ENCODE measurements at places on chromosomes 13 and 19.

GRCh38 chr19:7691497-7691896 lies 10.4 kb downstream of the FCER2 start:
- DNase-seq, result no peak

DNA sequence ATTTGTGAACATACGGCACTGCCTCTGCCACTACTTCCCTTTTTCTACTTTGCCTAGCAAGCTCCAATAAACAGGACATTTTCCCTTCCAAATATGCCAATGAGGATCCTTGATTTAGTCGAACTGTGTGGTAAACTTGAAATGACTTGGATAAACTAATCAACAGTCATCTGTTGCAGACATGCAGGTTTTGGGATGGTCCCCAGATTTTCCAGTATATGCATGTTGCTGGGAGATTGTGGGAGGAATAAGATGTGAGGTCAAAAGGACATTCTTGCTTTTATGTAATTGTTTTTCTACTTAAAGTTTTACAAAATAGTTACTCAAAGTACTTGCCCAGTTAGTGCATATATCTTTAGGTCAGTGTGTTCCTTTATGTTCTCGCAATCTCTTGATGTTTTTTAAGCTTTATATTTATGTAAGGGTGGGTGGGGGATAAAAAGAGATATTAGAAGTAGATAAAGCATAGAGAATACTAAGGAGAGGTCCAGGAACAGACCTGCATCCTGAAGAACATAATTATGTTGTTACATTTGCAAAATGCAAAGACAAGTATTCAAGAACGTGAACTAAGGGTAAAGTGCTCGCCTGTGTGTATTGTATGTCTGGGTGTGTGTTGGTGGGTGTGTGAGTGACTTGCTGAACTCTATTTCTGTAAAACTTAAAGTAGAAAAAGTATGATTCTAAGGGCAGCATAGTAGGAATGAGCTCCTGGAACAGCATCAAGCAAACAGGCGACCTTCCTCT lies 88.4 kb upstream of the OXGR1 start:
- DNase-seq, result no peak

GRCh38 chr13:112723771-112724170 lies 33.9 kb downstream of the ATP11A start:
- no peak for DNase-seq

GRCh38 chr19:56951672-56952071 lies 111.1 kb upstream of the PEG3 start:
- no peak for DNase-seq

DNA sequence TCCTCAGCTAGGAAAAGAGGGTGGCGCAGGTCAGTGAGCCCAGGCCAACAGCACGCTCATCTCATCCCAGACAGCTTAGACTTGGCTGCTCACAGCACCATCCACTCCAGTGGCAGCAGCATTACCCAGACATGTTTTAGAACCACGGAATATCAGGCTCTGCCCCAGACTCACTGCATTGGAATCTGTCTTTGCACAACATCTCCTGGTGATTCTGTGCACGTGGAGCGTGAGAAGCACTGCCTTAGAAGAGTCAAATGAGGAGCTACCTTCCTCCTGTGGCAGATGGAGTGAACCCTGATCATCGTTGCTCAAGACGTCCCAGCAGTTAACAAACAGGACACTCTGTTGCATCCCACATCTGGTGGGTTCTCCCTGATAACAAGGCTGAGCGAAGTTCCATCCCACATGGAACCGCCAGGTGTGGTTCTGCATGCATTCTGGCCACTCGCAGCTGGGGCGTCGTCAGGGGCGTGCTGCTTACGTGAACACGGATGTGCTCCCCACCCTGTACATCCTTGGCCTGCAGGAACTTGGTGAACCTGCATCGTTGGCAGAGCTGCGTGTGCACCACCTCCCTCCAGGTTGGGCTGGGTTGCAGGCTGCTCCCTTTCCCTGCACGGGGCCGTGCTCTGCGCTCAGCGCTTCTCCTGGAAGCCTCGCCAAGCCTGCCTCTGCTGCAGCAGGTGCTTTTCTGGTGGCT lies 25.2 kb upstream of the ATP11A start:
- DNase-seq, result peak; percentile 36

GRCh38 chr19:1401138-1401888 lies at the start of gene GAMT:
TSS of gene GAMT (minus strand) at chr19:1401542. CDS start at chr19:1401476, 66 bp downstream.
- no peak for DNase-seq

DNA sequence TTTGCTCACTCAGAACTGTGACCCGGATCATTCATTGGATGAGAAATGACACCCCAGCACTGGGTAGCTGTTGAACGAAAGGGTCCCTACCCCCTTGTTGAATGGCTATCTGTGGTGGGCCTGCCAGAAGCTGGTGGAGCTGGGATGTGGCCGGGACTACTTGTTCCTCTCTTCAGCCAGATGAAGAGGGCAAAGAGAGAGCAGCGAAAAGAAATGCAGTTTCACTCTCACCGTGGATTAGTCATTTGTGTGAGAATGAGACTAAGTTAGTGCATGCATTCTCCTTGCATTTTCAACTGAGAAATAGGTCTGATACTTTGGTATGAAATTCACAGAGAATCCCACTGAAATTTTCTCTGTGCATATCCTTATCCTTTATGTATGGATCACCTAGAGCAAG lies 553.1 kb downstream of the IRS2 start:
- no peak for DNase-seq

GRCh38 chr13:75258159-75258782 lies 223.7 kb downstream of the TBC1D4 start:
- peak; percentile 53 for DNase-seq

DNA sequence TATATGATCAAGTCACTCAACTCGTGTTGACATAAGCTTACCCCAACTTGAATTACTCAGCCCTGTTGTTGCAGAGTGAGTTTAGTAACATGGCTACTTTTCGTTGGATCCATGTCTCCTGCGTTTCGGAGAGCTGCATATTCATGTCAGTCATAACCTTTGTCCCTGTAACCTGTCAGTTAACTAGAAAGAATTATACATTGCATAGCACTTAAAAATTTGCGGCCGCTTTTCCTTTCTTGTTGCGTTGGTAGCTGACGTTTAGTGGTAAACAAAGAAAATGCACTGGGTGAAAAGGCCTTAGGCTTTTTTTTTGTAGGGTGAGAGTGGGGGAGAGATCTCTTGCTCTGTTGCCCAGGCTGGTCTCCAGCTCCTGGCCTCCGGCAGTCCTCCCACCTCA lies 14.2 kb downstream of the ZNF507 start:
- no peak for DNase-seq

DNA sequence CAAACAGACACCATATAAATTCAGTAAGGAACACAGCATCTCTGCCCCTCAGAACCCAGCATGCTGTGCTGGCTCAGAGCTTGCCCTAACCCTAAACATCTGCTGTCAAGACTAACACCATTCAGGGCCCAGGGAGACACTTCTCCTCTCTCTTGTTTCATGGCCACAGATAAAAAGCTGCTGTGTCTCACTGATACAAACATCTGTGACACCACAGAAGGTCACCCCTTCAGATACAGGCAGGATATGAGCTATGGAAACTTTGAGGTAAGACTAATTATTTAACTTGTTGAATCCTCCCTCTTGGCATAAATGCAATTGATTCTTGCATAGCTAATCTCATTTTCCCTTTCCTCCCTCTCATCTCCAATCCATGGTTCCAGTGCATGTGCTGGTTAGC lies 61.6 kb upstream of the GPR12 start:
- DNase-seq, result no peak

DNA sequence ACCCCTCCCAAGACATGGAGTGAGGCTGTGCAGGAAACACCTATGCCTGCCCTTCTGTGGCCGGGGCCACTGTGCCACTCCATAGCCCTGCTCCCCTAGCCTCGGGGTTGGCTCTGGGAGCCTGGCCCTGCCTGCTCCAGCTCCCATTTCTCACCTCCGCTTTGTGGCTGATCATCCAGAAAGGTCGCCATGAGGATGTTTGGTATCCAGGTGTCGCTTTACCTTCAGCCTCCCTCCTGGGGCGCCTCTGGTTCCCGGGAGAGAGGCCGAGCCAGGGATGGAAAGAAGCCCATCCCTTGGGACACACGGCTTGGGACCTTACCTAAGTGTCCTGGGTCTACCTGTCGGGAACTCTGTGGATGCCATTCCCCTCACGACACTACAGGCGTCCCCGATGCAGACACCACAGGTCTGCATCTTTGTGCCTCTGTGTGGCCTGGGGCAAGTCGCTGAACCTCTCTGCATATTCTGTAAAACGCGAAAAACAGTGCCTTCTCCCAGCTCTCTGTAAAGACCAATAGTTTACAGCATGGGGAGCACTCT lies 3.4 kb upstream of the MCF2L start:
- no peak for DNase-seq
